ENCODE measurements at places on chromosomes 4 and X.

DNA sequence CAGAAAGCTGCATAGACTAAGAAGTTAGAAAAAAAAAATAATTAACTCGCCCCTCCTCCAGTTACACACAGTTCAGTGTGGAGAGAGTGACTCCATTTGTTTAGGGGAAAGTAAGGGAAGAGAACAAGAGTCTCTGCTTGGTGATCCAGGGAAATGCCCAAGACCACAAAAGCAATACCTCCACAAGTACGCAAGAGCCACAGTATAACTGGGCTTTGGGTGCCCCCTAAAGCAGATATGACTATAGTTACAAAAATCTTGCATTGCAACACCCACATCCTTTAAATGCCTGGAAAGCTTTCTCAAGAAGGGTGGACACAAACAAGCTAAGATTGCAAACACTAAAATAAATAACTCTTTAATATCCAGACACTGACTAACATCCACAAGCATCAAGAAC is 164.2 kb upstream of the NRK start:
- no peak for DNase-seq

DNA sequence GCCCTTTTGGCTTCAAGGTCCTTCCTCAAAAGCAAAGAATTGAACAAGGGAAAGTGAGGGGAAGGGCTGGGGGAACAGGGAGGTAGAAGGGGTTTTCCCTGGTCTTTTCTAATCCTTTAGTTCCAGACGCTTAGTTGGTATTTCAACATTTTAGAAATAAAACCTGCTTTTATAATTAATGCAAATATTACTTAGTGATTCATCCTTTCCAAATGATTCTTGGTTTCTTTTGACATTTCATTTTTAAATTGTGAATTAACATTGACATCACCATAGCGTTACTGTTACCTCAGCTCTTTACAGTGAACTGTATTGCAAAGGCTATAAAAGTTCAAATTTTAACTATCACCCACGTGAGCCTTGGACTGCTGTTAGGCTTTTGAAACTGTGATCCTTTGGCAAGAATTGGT is 20.9 kb downstream of the NFKB1 start:
- no peak for DNase-seq

DNA sequence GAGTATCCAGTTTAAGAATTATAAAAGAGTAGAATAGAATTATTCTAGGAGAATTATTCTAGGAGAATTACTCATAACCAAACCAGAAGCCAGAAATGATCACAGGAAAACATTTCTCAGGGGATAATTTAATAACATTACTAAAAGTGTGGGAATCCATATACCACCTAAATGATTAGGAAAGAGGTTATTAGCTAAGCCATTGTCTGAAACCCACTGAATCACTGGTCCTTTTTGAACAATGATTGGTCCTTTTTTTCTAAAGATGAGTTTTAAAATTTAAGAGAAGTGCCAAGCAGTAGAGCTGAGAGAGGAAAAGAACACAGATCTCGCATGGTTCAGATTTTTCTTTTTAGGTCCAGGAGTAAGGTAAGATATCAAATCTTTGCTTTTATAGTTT is at the start of gene ODAM:
ODAM (plus strand) TSS at position 301 of the 400 bp plus-strand sequence. CDS start 819 bp downstream, outside the sequence.
- DNase-seq, result no peak

DNA sequence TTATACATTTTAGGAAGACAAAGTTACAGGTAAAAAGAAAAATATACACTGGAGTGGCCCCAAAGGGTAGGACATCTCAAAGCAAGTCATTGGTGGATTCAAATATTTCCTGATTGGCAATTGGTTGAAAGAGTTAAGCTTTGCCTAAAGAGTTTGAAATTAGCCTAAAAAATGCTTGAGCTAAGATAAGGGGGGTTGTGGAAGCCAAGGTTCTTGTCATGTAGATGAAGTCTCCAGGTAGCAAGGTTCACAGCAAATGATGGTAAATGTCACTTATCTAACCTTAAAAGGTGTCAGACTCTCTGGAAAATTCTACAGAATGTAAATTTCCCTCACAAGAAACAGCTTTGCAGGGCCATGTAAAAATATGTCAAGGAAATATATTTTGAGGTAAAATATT is 596.7 kb downstream of the FAT4 start:
- no peak for DNase-seq

DNA sequence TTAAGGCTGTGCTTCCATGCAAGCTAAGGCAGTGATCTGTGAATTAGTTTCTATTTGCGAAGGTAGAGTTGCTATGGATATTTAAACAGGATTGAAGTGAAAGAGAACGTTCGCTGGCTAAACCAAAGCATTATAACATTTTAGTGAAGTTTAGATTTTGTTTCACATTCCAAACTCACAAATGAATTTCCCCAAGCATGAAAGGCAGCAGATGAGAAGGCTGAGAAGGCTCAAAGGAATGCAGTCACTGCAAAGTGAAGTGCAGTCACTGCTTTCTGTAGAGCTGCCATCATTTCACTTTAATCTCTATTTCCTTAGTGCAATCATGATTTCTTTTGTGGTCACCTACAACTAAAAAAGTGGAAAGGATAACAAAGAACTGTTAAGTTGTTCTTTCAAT is 334.7 kb upstream of the NR3C2 start:
- no peak for DNase-seq

- DNase-seq, result no peak
These were observed 124.1 kb upstream of the SLIT2 start for GRCh38 chr4:20127626-20128025.

All from D721Med (cell line).